ENCODE measurements at places on chromosomes 2 and 18.

DNA sequence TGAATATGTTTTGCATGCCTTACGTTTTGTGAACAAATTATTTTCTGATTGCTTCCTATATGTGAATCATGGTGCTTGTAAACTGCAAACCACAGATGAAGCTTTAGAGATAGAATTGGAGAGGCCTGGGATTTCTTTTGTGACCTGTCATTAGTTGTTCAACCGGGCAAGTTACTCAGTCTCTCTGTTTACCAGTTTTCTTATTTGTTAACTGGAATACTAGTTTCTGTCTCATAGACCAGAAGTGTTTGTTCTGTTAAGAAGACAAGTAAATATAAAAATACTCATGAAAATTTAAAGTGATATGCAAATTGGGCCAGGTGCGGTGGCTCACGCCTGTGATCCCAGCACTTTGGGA, 27.3 kb downstream of the DGKD start:
- DNase-seq, result no peak

DNA sequence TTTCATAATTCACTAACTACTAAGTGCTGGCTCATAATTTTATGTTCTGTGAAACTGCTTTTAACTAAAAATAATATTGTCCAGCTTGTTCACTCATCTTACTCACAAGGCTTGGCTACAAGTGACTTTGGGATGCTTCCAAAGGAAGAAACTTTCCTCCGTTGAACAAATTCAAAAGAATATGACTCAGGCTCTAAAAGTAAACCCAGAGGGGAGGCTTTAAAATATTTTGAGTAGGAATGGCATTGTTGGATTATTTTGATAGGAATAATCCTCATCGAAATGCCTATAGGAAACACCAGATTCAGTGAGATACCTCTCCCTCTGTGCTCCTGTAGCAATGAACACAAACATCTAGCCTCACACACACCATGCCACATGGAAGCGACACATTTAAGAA, 25.2 kb upstream of the TLK1 start:
- no peak for DNase-seq

GRCh38 chr2:66782780-66783361, 347.9 kb downstream of the MEIS1 start:
- no peak for DNase-seq

DNA sequence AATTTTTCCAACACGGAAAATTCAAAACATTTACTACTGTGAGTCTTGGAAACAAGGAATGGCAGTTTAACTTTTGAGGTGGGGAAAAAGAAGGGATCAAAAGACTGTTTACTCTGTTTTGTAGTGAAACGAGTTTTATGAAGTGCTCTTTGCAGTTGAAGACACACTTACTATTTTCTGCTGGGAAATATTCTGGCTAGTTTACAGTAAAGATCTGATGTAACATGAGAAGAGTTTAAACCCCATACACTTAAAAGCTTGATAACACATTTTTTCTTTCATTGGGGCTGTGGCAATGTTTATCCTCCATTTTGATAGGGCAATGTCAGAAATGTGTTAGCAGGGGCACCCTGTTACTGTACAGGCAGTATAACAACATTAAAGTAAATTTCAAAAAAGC, 124.9 kb upstream of the SMAD7 start:
- no peak for DNase-seq

DNA sequence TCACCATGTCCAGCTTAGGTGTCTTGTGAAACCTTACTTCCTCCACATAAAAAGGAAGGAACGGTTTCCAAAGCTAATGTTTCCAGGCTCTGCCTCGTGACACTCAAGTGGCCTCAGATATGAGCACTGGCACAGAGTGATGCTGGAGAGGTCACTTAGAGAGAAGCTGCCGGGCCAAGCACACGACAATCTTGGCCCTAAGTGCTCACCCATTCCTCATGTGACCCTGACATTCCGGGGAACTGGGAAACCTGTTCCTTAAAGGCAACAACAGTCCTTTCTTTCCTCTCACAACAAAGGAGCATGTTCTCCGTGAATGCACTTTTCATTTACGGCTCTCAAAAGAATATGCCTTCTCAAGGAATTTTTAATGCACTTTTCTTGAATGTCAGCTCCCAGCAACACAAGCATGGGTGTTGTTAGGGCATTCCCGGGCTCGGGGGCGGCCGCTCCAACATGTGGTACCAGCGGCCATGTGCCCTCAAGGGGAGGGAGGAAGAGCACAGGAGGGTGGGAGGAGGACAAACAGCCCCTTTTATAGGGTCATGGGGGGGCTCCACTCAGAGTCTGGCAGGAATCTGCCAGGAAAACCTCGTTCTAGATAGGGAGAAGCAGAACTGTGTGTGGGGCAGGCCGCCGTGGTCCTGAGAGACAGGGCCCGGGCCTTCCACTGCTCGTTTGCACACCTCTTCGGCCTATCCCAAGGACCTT, 118.6 kb downstream of the MBP start:
- no peak for DNase-seq

GRCh38 chr2:172287605-172288315, 139.6 kb upstream of the ITGA6 start:
- no peak for DNase-seq

DNA sequence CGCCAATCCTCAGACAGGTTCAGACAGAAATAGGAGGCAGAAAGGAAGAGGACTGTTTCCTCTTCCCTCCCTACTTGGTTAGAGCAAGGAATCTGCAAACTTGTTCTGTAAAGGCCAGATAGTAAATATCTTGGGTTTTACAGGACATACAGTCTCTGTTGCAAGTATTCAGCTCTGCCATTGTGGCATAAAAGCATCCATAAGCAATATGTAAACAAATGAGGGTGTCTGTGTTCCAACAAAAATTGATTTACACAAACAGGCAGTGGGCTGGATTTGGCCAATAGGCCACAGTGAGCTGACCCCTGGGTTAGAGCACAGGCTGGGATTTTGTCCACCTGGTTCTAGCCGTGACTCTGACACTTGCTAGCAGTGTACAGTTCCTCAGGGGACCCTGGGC, 89.4 kb downstream of the NRP2 start:
- DNase-seq, result no peak

DNA sequence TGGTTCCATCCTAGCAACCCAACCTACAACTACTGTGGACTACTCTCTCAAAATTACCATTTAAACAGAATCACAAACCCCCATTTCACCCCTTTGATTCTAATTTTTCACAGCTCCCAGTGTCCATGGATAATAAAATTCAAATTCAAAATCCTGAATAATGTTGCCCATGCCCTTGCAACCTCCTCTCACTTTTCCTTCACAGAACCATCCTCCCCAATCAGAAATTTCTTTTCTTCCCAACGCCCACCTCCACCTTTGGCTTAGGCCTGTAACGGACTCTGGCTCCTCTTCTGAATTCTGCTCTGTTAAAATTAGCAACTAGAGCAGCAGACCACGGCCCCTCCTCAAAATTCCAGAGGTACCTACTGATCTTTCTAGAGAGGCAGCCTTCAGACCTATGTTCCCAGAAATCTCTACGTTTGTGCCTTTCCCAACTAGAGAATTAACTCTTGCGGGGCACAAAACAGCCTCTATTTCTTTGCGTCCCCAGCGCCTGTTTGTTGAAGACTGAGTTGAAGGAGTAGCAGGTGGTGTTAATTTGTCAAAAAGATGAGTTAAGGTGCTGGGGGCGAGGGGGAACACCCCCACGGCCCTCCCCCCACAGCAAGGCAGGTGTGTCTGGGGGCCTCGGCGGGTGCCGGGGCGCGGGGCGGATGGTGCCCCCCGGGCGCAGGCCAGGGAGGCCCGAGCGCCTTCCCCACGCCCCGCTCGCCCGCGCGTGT, 428 bp upstream of the MAP3K20 start:
- no peak for DNase-seq

GRCh38 chr18:58042826-58043490, 1.1 kb upstream of the NEDD4L start:
- DNase-seq, result no peak

DNA sequence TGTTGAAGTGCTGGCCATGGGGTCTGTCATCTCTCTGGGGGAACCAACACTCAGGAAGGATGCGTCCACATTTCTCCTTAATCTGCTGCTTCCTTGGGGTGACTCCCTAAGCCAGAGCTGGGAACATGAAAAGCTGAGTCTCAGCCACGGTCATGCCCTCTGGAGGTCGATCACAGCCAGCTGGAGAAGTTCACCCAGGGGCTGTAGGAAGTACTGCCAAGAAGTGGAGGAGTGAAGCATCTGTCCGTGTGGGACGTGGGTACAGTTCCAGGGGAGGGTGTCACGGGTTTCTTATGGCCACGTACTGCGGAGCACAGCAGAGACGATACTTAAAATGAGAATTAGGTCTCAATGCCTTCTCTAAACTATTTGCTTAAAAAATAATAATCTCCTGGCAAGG, 42.4 kb upstream of the IGFBP2 start:
- no peak for DNase-seq

DNA sequence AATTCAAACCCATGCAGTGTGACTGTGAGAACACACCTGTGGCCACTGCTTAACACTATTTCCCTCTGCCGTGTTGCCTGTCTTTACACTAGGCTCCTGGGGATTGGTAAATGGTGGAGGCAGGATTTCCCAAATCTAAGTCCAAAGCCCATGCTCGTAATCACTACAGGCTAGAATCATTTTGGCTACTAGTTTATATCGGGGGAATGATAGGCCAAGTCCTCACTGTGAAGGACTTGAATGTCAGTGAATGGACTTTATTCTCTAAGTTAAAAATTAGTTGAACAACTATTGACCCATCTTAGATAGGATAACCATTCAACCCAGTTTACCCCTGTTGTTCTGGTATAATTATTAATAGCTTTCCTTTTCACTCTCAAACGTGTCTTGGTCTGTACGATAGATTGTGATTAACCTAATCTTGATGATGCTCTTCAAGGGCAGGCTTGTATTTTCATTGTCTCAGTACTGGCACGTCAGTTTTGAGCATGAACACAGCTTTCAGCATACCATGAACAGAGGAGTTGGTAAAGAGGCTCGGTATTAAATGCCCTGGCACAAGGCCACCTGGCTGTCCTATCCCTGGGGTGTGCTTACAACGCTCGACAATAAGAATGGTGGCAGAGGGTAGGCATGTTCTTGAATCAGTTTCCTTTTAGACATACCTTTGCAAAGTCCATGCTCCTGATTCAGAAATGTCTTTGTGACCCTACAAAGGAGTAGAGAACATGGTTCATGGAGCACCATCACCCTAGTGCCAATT, 148.8 kb downstream of the RTN4 start:
- no peak for DNase-seq
